AG20443 (cell line): ENCODE measurements at places on chromosomes 3 and 15.
A peak's percentile ranks its signal among the peaks of the same experiment; 100 is the strongest.

DNA sequence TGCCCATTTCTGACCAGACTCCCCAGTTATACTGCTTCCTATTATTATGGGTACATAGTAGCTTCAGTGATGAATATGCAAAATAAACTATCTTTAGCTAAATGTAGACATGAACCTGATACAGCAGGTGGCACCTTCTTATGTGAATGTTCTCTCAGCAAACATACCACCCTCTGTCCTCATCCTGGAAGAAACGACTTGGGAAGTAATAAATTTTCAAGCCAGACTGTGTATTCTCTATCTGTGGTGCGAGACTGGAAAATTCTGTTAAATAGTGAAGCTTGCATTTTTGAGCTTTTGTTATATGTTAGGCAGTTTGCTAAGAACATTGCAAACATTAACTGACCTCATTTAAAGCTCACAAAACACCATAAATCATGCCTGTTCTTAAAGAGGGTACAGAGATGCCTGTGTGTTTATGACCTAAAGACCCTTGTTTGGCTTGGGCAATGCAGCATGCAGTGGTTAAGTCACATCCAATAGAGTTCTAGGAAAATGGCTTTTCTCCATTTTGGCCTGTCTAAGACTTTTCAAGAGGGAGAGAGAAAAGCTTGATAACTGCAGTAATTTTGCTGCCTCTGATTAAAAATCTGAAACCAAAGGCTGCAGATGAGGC lies 287.1 kb downstream of the NEK10 start:
- DNase-seq, result no peak

- no peak for DNase-seq
Observed at GRCh38 chr3:58288011-58288728, 17.9 kb upstream of the RPP14 start.

GRCh38 chr15:89985111-89985510 lies 16.0 kb upstream of the ZNF710 start:
- no peak for DNase-seq

DNA sequence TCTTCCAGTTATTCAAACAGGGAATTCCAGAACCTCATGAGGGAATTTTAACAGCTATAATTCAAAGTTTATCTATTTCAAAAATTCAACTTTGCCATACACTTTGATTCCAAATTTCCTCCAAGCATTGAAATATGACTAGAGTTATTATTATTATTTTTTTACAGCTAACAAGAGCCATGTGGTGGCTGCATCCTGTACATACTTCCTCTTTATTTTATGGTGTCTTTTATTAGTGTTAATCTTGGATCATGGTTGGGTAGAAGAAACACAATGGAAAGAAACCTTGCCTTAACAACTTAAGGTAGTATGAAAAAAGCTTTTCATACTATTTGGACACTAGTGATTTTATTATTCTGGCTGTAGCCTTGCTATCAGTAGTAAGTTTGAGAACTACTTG lies 52.7 kb downstream of the TFG start:
- no peak for DNase-seq

DNA sequence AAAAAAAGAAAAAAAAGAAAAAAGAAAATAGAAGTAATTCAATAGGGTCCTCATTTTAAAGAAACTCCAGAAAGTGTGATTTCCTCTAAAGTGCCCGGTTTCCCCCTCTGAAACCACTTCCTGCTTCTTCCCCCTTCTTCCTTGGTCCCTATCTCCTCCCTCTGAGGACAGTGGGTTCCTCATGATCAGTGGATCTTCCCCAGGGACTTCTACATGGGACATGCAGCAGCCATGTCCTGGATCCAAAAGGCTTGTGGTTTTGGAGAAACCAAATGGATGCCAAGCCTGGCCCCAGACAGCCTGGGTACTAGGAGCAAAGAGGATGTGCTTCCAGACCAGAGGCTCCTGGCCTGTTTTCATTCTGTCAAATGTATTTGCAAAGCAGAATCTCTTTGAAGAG lies 26.6 kb upstream of the SMAD6 start:
- DNase-seq, result no peak

- no peak for DNase-seq
Observed at GRCh38 chr15:95302206-95302605, 1028.3 kb upstream of the NR2F2 start.

GRCh38 chr3:4591669-4592068 lies 98.5 kb downstream of the ITPR1 start:
- no peak for DNase-seq

- DNase-seq, result no peak
Observed at GRCh38 chr3:152460936-152461335, 192.2 kb downstream of the MBNL1 start.

DNA sequence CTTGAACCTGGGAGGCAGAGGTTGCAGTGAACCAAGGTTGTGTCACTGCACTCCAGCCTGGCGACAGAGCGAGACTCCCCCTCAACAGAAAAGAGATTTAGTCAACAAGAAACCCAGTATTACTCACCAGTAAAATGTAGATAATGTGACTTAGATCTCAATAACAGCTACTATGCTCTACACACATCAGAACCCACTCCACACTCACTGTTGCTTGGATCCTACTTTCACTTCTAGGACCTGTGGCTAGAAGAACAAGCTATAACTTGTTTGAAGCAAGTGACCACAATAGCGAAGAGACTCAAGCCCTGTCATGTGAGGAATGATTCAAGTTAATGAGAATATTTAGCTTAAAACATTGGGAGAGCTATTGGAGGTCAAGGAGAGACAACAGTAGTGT lies 100.7 kb downstream of the ANXA2 start:
- DNase-seq, result no peak

DNA sequence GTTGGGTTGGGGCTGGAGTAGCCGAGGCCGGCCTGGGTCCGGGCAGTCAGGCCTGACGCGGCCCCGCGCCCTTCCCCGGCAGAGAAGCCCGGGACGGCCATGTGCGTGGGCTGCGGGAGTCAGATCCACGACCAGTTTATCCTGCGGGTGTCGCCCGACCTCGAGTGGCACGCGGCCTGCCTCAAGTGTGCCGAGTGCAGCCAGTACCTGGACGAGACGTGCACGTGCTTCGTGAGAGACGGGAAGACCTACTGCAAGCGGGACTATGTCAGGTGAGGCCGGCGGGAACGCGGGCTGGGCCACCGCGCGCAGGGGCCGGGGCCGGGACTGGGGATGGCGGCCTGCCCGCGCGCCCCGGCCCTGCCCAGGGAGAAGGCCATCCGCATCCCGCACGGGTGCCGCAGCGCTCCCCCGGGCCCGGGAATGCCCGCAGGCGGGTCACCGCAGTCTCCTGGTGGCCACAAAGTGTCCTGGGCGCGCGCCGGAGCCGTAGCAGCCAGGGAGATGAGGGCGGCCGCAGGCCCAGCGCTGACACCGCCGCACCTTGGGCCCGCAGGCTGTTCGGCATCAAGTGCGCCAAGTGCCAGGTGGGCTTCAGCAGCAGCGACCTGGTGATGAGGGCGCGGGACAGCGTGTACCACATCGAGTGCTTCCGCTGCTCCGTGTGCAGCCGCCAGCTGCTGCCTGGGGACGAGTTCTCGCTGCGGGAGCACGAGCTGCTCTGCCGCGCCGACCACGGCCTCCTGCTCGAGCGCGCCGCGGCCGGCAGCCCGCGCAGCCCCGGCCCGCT lies 1.3 kb downstream of the ISL2 start:
- DNase-seq, result no peak

- DNase-seq, result no peak
Observed at GRCh38 chr3:144480416-144480919, 508.8 kb downstream of the DIPK2A start.

DNA sequence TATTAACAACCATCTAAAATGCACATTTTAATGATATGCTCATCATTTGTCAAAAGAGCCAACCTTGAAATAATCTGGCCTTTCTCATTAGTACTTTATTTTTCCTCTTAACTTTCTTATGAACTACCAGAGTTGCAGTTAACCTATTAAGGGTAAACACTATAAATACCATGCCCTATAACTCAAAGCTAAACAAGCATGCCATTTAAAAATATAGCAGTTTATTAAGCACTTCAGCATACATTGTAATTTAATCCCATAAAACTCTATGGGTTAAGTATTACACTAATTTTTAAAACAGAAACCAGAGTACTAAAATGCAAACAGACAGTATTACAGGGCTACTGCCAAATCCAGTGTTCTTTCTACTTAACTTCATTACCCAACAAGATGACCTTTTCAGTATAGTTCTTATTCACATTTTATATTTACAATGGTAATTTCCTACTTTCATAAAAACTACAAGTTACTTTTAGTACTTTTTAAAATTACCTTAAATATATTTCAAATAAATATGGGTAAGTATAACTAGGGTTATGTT lies 11.8 kb downstream of the NPTN start:
- no peak for DNase-seq

DNA sequence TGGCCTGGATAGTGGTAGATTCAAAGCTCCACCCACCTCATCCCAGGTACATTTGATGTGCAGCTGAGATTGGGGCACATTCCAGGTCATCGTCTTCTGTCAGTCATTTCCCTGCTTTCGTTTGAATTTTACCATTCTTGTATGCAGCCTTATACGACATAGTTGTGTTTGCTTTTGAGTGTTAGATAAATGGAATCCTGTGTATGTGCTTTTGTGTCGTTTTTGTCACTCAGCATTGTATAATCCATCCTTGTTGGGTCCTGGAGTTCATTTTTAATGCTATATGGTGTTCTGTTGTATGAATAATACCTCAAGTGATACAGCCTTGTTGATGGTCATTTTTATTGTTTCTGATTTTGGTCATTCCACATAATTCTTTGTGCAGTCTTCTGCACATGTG lies 7.3 kb downstream of the RCCD1 start:
- DNase-seq, result no peak

DNA sequence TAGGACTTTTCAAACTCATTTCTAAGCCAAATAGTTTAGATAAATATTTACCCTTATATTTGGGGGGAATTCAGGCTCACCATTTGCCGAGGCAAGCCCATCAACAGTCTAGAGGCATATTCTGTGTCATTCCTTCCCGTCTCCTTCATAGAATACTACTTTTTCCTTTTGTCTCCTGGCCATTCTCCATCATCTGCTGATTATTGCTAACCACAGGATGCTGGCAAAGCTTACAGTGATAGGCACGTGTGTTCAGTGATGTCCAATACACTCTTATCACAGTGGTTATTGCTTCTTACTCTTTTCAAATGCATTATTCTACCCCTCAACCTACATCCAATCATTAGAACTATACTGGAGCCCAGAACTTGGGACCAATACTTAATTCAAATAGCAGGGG lies 130.6 kb upstream of the ZBED2 start:
- DNase-seq, result no peak

GRCh38 chr3:194872669-194872977 lies 186.9 kb downstream of the FAM43A start:
- DNase-seq, result no peak

DNA sequence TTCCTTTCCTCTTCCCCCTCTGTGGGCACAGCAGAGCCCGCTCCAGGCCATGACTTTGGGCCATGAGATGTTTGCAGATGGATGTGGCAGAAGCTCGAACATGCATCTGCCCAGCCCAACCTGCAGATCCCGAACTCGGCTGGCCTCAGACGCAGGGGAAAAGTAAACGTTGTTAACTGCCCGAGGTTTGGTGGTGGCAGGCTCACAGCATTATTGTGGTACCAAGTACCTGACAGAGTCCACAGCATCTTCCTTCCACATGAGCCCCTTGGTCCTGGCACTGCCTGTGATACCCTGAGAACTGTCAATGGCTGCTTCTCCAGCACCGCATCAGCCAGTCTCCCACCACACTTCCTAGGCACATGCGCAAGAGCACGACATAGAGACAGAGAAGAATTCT lies 424.3 kb downstream of the OCA2 start:
- DNase-seq, result no peak

DNA sequence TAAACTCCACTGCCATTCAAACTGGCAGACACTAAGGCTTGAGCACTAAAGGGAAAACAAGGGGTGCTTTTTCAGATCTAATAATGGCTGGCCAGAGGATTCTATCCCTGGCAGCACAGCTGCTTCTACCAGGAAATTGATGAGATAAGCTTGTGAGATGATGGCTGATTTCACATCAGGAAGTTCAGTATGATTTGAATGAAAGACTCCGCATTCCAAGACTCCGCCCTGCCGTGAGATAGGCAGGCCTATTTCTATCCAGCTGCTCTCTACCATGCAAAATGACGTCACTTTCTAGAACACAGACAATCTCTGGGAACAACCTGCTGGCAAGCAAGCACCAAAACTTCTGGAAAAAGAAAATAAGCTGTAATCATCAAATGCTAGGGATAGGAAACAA lies 171.8 kb downstream of the WDR76 start:
- DNase-seq, result peak; percentile 68

DNA sequence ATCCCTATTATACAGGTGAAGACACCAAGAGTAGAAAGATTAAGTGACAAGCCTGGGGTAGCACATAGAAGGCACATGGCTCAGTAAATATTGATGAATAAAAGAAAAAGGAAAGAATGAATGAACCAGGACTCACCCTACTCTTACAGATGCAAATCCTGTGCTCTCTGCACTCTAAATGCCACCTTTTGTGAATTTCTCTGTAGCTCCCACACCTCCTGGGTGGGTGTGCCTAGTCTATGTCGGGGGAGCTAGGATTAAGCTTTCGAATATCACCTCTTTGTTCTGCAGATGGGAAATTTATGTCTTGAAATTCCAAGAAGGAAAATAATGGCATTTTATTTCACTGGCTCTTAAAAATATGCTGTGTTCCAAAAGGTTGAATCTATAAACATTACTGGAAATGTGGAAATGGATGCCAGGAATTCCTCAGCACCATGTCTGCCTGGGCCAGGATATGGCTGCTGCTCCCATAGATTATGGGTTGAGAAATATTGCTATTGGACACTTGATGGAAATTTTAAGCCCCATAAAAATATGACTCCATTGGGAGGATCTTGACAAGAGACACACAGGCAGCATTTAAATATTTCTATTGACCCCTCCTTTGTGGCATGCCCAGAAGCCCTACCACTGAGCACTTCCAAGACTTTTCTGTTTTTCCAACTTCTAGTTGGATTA lies 43.3 kb downstream of the CCNB2 start:
- peak; percentile 27 for DNase-seq

DNA sequence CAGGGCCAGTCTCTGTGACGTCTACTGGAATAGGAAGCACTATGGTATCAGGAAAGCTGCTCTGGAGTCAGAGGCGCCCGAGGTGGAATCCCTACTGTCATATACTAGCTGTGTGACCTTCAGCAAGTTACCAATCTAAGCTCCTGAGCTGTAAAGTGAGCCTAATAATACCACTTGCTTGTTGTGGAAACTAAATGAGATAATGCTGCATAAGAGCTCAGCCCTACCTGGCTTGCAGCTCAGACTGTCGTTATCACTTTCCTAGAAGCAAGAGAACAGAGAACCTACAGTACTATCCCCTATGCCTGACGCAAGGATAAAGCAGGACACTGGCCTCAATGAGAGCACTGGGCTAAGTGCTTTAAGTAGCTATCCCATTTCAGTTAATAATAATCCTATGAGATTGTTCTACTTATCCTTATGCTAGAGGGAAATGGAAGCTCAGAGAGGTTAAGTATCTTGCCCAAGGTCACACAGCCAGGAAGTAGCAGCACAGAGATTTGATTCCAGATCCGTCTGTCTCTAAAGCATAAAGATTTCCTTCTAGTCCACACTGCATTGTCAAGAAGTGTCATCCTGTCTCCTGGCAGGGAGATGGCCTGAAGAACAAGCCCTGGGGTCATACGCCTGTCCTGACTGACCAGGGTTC lies 195.2 kb downstream of the TLE3 start:
- no peak for DNase-seq
